ENCODE measurements at places on chromosomes 12 and 14.
A peak's percentile ranks its signal among the peaks of the same experiment; 100 is the strongest.

DNA sequence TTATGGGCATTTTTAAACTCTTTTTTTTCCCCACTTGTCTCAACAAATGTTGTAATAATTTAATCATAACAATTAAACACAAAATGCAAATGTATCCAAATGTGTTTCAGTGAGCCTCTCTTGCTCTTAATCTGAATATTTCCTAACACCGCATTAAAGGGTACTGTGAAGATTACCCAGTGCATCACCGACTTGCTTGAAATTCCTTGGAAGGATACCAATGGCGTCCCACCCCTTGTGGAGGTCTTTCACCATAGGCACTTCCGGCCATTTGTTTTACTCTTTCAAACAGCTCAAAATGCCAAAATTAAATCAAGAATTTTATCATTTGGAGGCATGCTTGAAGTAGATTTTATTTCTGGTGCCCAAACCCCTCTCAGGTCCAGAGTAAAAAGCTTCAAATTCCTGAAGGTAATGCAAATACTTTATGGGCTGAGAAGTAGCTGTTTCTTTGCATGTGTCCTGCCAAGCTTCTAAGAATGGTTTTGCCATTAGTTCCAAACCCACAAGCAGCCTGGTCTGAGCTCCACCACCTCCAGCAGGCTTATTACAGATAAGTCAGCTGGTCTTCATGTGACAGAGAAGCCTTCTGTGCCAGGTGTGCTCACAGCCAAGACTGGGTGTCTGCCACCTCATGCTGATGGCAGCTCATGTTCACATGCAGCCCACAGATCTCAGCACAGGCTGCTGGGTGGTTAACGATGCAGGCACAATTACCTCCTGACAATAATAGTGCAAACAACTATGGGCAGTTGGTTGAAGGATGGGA, 16.4 kb upstream of the NUDT4 start:
- peak; percentile 22 for DNase-seq

- peak; percentile 93 for DNase-seq
These were observed 30.1 kb upstream of the PPP2R5C start for GRCh38 chr14:101731187-101732080.

DNA sequence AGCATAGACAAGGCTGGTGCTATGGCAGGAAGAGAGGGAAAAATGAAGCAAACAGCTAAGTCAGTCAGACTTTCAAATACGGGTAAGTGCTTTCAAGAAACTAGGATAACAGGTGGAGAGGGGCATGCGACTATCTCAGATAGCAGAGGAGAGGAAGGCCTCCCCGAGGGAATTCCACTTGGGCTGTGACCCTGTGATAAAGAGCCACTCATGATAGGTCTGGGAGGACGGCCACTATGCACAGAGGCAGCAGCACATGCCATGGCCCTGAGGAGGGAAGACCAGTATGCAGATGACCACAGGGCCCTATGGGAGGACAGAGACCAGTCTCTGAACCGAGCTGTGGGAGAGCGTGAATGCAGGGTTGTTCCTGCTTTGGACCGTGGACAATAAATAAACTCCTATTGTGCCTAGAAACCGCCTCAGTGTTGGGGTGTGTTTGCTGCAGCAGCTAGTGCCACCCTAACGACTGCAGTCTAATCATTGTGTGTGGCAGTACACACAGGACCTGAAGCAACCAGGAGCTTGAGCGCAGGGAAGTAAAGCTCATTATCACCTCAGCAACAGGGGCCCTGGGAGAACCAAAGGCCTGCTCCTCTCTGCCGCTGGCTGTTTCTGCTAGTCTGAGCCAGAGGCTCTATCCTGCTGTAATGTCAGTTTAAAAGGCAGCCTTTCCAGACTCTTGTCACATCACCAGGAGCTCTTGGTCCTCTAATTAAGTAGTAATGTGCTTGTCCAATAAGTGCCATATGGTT, 119.1 kb downstream of the CACNA1C start:
- no peak for DNase-seq

DNA sequence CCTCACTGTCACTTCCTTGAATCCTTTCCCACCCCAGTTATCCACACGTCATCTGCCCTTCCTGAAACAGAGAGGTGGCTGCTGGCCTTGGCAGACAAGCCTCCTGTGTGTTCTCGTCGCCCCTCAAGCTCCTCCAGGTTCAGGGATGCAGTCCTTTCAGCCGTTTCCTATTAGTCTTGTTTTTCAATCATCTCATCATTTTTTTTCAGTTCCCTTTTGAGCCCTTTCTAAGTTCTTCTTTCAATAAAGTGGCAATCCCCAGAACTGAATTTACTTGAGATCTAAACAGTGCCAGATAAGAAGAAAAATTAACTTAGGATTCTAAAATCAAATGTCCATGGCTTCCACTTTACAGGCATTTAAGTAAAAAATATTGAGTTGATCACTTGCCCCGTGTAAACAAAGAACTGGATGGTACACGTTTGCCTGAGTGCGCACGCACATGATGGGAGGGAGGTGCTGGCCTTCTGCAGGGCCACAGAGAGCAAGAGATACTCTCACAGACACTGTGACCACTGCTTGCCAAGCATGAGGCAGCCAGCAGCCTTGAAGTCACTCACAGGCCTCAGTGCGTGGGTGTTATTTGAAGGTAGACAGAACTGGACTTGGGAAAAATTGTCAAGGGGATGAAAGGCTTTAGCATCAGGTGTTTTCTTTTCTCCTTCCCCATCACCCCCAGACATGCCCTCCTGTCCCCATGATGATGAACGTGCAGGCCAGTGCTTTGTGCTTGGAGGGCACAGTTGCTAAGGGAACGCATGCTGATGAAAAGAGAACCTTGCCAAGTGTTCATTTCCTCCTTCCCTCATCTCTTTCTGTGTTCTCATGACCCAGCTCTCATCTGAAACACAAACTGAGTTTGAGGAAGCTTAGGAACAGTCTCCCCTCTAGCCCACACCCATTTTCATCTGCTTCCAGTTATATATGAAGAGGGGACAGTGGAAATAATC, 408.3 kb downstream of the EGLN3 start:
- no peak for DNase-seq

GRCh38 chr12:3550839-3551238, 59.8 kb downstream of the PRMT8 start:
- DNase-seq: no peak

DNA sequence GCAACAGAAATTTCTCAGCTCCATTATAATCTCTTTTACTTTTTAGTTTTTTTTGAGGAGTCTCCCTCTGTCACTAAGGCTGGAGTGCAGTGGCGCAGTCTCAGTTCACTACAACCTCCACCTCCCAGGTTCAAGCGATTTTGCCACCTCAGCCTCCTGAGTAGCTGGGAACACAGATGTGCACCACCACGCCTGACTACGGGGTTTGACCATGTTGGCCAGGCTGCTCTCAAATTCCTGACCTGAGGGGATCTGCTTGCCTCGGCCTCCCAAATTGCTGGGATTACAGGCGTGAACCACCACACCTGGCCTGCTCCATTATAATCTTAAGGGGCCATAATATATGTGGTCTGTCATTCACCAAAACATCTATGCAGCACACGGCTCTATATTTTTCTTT, 23.4 kb downstream of the HNRNPC start:
- no peak for DNase-seq

DNA sequence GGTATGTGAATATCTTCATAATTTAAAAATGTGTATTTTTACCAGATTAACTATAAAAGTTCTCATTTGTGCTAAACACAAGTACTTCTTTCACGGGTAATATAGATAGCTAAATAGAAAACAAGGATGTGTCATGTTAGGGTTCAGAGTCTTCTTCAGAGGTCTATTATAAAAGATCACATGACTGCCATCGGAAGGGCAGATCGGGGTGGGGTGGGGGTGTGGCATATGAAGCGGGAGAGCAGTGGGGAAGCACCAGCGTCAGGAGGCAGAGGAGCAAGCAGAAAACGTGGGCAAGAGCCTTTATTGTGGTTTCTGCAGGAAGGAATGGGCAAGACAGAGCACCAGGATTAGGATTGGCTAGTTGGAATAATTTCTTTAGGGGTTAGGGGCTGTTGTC, 63.7 kb upstream of the DNM1L start:
- no peak for DNase-seq

GRCh38 chr12:117933545-117933944, 35.2 kb downstream of the KSR2 start:
- no peak for DNase-seq

- no peak for DNase-seq
These were observed 1196.5 kb downstream of the GALC start for GRCh38 chr14:86796221-86797074.

DNA sequence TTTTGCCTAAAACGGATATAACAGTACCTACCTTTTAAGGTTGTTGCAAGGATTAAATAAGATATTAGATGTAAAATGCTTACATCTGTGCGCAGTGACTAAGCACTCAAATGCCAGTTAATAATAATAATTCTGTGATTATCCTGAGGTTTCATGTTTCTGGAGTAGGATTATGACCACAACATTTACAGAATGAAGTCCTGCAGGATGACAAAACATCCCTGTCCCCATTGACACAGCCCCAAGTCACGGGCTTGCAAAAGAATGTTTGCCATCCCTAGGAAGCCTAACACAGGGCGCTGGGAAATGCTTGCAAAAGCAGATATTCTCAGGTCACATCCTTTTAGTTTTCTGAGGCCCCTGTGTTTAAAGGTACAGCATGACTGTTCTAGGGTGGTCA, 20.1 kb downstream of the SUSD6 start:
- DNase-seq: no peak

DNA sequence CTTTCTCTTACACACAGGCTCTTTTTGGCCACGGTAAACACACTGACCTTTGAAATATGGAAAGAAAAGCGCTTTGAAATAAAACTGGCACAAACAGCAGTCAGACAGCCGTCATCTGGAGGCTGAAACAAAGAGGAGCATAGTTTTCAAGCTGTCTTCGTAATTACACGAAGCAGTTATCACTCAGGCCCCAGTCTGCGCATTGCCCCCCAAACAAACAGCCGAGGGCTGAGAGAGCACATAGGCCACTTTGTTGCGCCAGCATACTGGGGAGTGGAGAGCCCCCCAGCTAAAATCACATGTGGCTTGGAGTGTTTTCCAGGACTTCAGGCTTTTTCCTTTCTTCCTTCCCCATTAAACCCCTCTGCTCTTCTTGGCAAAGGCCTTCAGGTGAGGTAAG, 142.9 kb upstream of the BTG1 start:
- no peak for DNase-seq

GRCh38 chr14:75566321-75566720, 12.1 kb upstream of the FLVCR2 start:
- peak; percentile 20 for DNase-seq

DNA sequence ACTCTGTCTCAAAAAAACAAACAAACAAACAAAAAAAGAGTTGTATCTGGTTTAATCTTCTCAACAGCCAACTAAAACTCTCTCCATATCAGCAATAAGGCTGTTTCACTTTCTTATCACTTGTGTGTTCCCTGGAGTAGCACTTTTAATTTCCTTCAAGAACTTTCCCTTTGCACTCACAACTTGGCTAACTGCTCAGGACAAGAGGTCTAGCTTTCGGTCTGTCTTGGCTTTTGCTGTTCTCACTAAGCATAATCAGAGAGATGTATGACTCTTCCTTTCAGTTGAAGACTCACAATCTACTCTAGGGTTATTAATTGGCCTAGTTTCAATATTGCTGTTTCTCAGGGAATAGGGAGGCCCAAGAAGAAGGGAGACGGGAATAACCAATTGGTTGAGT, 12.3 kb downstream of the NEMP1 start:
- DNase-seq: no peak

DNA sequence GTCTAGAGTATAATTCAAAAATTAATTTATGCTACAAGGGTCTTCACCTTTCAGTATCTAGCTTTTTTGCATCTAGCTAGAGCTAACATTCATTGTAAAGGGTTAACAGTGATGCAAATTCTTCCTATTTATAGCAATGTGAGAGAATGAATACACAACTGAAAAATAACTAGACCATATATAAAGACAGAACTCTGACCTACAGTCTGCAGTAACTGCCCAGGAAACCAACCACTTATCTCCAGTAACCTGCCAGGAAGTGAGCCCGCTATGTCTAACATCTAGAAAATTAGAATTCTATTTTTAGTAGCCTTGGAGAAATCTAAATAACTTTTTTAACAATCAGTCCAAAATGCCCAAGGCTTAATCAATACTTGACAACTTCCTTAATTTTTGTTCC, 1021.9 kb downstream of the LRFN5 start:
- DNase-seq: no peak

- DNase-seq: no peak
These were observed 81.0 kb downstream of the NOC4L start for GRCh38 chr12:132225214-132225613.

GRCh38 chr12:4615667-4616066, 33.2 kb downstream of the AKAP3 start:
- DNase-seq: no peak

- no peak for DNase-seq
These were observed 22.4 kb downstream of the OR10G2 start for GRCh38 chr14:21612324-21612723.

DNA sequence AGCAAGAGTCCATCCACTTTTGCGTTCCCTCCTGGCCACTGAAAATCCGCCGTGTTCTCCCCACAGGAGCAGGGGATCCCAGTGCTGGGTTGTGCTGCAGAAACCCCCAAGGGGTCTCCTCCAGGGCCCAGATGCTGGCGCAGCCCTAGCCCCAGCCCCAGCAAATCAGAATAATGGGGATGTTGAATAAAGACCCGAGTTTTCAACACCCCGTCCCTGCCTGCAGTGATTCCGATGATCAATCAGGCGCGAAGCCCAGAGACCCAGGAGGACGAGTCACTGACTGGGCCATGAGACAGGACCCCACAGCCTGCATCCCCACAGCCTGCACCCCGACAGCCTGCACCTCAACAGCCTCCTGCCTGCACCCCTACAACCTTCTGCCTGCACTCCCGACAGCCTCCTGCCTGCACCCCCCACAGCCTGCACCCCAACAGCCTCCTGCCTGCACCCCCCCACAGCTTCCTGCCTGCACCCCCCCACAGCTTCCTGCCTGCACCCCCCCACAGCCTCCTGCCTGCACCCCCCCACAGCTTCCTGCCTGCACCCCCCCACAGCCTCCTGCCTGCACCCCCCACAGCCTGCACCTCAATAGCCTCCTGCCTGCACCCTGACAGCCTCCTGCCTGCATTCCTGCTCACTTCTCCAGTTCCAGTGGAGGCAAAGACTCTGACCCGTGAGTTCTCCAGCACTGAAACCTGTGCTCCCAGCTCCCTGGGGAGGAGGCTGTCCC, 37.2 kb downstream of the TNFAIP2 start:
- no peak for DNase-seq

GRCh38 chr12:108693751-108694150, 37.6 kb downstream of the CORO1C start:
- DNase-seq: no peak

- DNase-seq: no peak
These were observed 35.9 kb upstream of the GSC start for GRCh38 chr14:94805680-94806288.

DNA sequence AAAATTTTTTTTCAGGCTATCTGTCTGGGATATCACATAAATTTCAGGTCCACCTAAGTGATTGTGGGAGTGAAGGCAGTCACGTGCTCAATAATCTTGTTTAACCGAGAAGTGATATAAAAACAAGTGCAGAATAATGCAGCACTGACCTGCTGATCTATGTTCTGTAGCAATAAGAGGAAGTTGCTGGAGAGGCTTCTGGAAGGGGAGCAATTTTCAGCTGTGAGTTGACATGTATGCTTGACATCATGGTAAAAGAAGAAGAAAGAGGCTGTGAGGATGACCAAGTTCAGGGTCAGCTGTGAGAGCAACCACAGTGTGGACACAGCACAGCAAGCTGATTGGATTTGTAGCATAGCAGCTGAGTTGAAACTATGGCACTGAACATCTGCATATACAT, 172.0 kb upstream of the PELI2 start:
- DNase-seq: no peak

- peak; percentile 67 for DNase-seq
These were observed 13.4 kb downstream of the MARK3 start for GRCh38 chr14:103398427-103399195.

All from bronchial epithelial cell (primary cell).